ENCODE measurements at places on chromosomes 5 and 9.
A peak's percentile ranks its signal among the peaks of the same experiment; 100 is the strongest.

- DNase-seq = no peak
These were observed 20.8 kb downstream of the ANKRD55 start for GRCh38 chr5:56212130-56212879.

DNA sequence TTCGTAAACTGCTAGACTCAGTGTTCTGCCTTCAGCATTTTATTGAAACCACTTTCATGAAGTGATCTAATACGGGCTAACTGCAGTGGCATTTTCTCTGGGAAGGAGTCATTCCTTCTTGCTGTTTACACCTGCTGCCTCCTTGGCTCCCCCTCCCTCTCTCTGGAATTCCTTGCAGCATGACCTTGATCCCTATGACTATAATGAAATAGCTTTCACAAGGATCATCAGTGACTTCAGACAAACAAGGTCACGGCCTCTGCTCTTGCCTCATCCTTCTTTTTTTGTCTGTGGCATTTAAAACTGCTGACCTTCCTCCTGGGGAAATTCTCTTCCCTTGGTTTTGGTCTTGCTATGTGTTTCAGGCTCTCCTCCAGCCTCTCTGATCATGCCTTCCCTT, 90.2 kb downstream of the ZNF462 start:
- DNase-seq = no peak

DNA sequence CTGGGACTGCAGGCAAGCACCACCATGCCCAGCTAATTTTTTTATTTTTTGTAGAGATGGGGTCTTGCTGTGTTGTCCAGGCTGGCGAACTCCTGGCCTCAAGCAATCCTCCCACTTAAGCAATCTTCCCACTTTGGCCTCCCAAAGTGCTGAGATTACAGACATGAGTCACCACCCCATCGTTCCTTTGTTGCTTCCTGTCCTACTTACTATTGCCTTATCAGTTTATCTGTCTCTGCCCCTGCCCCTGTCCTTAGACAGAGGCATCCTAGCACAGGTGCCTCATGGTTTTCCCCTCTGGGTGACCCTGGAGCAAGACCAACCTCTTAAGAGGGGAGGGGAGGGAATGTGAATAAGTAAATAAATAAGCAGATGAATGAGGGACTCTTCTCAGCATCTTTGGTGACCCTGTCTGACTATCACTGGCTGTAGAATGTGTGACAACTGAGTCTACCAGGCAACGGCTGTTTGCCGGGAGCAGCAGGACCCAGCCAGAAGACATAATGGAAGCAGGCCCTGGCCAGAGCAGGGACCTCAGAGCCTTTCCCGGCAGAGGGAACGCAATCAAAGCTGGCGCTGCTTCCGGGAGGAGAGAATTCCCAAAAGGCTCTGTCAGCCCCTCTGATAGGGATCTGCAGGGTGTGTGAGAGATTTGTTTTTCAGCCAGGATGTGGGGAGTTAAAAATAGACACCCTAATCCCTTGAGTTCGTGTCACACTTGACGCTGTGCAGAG, 43.8 kb upstream of the DAB2IP start:
- no peak for DNase-seq

GRCh38 chr5:138275379-138275782, 960 bp upstream of the GFRA3 start:
- DNase-seq = peak; percentile 38

- DNase-seq = no peak
These were observed 27.8 kb downstream of the RECK start for GRCh38 chr9:36064448-36065037.

- DNase-seq = no peak
These were observed 129.2 kb downstream of the MYO10 start for GRCh38 chr5:16806711-16807546.

DNA sequence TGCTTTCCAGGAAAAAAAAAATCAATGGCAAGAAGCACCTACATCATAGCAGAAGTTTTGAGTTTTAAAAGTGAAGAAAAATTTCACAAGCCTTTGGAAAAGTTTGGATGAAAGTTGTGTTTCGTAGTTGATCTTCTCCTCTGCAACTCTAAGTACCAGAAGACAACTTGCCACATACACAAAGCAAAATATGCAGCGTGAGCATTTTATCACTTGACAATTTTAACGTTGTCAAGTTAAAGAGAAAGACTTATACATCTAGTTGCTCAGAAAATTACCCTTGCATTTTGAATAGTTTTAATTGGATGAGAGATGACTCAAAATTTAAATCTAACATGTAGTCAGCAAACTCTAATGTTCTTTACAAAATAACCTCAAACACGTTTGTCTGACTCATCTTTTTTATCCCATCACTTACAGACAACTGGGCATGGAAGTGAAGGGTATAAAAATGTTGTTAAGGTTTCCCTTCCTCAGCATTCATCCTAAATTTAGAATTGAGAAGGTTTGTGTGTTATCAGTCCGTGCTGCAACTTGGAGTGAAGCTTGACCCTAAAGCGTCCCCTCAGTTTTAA, 213.4 kb downstream of the MARCHF11 start:
- DNase-seq = no peak

DNA sequence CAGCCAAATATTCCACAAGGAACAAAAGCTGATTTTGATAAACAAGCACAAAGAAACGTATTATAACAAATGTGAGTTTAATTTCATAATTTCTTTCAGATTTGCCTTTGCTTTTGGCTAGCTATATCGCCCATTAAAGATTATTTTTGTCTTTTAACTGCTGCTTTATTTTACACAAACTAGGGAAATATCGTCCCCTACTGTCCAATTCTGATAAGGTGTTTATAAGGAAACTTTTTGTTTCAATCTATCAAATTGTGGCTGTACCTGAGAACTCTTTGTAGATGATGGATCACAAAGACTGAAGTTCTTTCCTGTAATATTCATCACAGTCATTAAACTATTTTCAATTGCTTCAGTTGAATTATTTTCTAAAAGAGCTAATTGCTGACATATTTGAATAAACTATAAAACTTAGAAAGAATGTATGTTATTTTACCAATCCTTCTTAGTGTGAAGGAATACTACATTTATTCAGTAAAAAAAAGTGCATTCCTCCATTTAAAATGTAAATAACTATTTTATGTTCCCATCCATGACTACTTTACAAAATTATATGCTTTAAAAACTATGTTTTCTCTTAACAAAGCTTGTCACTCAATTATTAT, 431.3 kb upstream of the ITGA1 start:
- DNase-seq = peak; percentile 21

GRCh38 chr9:34522971-34523797, at the start of gene ENHO:
TSS of gene ENHO (minus strand) at chr9:34522990. CDS start at chr9:34521695, 1,295 bp downstream.
- DNase-seq = peak; percentile 91

DNA sequence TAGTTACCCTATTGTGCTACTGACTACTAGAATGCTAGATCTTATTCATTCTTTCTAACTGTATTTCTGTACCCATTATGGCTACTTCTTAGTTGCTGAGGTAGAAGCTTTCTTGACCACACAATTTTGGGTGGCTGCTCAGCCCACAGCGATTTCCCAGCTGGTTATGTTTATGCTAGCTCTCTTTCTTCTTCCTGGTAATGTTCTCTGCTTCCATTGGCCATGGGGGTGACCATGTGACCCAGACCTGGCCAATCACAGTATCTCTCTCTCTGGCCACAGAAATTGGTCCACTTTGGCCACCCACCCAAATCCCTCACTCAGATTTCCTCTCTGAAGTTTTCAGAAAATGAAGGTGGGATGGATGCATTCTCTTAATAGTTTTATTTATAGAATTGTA, 427.9 kb upstream of the CLINT1 start:
- no peak for DNase-seq

- no peak for DNase-seq
These were observed 52.0 kb upstream of the DAPK1 start for GRCh38 chr9:87445646-87446045.

GRCh38 chr5:64835266-64835665, 66.5 kb downstream of the CWC27 start:
- no peak for DNase-seq

DNA sequence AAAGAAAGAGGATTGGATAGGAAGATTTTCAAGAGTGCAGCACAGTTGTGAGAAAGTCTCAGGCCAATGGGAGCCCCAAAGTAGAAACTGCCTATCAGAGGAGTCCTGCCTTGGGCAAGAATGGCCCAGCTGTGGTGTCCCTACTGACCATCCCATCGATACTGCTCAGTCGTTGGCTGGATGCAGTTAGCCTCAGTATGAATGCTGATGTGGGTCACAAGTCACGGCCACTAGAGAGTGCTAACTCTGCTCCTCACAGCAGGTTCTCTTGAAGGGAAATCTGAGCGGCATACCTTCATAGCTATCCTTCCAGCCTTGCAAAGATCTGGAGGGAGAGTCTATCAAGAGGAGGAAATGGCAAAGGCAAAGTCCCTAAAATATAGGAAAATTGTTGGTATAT, 11.6 kb upstream of the CETN3 start:
- no peak for DNase-seq

DNA sequence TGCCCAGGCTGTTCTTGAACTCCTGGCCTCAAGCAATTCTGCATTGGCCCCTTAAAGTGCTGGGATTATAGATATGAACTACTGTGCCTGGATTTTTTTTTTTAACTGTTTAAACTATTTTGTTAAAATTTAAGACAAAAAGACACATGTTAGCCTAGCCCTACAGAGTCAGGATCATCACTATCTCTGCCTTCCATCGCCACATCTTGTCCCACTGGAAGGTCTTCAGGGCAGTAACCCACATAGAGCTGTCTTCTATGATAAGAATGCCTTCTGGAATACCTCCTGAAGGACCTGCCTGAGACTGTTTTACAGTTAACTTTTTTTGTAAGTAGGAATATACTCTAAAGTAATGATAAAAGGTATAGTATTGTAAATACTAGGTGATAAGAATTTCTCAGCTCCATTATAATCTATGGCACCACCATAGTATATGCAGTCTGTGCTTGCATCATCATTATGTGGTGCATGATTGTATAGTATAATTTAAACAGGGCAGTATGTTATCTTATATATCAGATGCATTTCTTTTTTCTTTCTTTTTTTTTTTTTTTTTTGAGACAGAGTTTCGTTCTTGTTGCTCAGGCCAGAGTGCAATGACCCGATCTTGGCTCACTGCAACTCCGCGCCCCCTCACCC, 52.7 kb downstream of the DENND4C start:
- no peak for DNase-seq

DNA sequence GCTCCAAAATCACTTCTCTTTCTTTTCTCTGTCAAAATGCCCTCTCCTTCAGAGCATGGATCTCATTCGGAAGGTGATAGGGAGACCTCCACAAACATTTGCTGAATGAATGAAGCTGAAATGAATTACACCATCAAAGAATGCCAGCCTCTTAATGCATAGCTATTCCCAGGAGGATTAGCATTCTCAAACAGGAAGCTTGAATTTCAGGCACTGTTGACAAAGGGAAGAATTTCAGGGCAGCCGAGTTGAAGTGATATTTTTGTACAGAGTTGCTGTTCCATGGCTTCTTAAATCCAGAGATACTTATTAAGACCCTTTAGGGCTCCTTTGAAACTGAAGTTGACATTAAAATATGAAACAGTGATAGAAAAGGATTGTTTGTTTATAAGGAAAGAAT, 18.8 kb downstream of the HBEGF start:
- DNase-seq = no peak

DNA sequence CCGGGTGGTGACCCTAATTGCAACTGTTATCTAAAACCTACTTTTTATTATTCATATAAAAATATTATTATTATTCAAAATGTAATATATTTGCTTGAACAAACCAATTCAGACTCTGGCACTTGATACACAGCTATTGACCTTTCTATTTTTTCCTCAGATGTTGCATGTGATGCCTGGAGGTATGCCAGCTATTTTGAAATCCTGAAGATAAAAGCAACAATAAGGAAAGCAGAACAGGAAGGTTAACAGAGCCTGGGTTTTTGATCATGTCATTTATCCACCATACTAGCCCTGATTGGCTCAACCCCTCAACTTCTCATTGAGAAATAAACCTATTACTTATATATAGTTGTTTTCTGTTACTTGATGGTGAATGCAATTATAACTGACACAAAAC, 340.9 kb upstream of the KIF2A start:
- DNase-seq = no peak

DNA sequence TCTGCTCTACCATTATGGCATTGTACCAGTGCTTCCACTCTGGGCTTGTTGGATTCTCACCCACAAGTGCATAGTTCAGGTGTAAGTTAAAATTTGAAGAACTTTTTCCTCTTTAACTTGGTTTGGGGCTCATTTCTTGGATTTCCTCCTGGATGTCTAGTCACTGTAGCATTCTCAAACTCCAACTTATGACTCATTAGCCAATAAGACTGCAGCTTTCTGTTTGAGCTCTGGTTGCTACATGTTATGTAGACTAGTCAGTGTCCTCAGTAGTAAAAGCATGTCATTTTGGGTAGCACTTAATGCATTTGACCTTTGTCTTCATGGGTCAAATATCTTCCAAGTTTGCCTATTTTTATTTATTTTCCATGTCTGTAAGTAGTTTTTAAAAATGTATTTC, 790.8 kb downstream of the BRINP1 start:
- DNase-seq = no peak

DNA sequence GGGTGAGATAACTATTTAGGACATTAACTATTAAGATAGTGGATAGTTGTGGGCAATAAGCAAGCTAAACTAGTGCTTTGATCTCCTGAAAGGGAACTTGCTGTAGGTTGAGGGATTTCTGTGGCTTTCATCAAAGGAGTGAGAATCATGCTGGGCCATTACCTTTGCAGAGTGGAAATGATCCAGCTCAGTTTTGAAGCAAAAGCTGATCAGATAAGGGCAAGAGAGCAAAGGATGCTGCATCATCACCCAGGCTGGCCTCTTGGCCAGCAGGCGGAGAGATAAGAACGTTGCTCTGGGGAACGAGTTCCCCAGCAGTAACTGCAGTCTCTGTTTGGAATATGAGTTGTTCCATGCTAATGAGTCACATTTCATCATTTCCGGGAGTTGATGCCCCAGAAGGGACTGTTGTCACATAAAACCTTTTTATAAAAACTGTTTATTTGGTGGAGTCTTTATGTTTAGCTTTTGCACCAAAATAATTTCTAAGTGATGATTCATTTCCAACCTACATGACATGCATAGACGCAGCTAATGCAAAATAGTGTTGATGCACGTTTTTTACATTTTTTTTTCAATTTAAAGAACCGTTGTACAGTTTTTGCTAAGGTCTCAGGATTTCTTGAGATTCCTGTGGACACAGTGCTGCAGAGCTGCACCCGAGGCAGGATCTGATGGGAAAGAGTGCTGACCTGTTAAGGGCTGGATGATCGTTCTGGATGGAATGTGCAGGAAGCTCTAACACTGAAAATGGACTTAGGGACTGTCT, 99.3 kb downstream of the ACTBL2 start:
- DNase-seq = no peak

- no peak for DNase-seq
These were observed 88.5 kb downstream of the SNX24 start for GRCh38 chr5:122933956-122934355.
